ENCODE measurements at places on chromosomes 2 and 18.

GRCh38 chr2:199329466-199329865, 128.3 kb downstream of the SATB2 start:
- DNase-seq = no peak

DNA sequence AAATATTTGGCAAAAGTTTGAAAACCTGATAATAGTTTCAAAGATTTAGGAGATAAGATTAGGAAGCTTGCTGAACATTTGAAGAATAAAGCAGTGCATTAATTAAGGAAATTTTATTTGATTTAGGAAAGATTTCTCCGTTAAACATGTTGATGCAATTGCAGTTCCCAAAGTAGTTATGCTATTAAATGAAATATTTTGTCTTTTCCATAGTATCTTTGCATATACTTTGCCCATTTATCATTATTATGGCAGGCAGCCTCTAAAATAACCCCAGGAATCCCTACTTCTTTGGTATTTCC, 136.5 kb downstream of the MREG start:
- no peak for DNase-seq

- no peak for DNase-seq
Observed at GRCh38 chr2:207258263-207258991, 92.7 kb upstream of the KLF7 start.

- no peak for DNase-seq
Observed at GRCh38 chr2:73730810-73731209, 6.3 kb downstream of the TPRKB start.

DNA sequence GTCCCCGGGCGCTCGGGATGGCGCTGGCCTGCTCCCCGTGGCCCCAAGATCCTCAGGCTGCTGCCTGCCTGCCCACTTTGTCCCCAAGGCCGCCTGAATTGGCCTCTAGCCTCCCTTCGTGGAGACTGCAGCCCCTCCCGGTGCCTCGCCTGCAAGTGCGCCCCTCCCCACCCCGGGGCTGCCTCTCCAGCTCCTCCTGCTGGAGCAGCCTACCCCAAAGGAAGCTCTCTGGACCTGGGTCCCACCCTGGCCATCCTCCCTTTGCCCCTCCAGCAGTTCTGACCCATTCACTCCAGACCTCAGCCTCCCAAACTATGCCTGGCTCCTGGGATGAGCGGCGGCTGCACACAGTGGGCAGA, 6.2 kb downstream of the ESPNL start:
- DNase-seq = no peak

GRCh38 chr2:181072486-181073235, 92.3 kb downstream of the UBE2E3 start:
- DNase-seq = no peak

DNA sequence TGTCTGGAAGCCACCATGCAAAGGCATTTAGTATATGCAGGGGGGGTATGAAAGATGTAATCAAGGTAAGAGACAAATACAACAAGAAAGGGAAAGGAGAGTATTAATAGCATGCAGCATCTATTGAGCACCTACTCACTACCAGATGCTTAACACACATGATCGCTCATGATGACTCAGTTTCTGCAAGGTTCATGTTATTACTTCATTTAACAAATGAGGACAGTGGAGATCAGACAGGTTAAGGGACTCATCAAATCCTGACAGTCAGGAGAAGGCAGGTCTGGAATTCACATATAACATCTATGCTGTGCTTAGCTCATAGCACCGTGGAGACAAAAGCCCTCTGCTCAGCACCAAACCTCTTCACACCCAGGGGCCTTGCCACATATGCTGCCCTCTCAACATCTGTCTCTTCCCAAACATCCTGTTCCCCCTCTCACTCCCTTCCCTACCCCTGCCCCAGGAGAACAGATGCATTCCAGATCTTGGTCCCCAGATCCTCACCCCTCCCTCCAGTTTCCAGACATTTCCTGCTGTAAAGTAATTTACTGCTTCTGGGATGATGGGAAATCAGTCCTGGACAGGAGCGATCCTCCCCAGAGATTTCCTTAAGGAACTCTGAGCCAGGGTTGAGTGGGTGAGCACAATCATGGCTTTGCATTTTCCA, 155.3 kb downstream of the ANTXR1 start:
- DNase-seq = no peak

GRCh38 chr2:230774348-230774951, 61.8 kb downstream of the CAB39 start:
- no peak for DNase-seq

- no peak for DNase-seq
Observed at GRCh38 chr2:4134551-4135550, 431.5 kb downstream of the DCDC2C start.

DNA sequence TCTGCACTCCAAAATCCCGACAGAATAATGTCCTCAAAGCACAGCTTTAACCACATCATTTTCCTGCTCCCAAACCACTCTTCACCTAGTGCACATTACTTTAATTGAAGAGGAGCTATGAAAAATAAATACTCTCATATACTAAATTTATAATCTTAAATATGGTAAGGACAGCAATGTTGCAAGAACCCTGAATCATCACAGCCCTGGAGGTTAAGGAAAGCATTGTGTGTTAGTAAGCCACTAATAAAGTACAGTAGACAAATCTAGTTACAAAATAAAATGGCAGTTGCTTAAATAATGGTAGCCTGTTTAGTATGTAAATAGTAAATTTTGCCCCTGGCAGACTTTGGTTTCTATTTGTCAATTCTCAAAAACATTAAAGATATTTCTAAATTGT, 27.0 kb upstream of the CCDC178 start:
- no peak for DNase-seq

DNA sequence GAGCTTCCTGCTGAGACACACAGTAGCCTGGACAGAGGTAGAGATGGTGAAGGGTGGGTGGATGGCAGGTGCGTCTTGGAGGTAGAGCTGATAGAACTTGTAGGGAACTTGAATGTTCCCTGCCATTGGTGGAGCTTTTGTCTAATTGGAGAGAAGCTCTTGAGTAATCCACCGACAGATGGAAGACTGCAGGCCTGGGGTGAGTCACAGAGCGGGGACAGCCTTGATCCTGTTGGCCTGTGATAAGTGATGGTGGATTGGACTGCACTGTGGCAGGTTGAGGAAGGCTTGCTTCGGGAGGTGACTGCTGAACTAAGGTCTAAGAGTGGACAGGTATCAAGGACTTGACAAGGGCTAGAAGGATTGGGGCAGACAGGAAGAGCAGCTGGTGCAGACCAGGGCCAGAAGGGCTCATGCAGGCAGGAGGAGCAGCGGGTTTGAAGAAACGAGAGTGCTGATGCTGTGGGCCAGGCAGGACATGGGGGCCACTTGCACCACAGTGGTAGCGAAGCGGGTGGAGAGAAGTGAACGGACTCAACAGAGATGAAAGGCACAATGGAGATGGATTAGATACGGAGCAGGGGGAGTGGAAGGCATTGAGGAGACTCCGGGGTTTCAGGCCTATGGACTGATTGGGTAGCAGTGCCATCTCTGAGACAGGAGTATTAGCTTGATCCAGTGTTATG, 16.3 kb downstream of the CABLES1 start:
- no peak for DNase-seq

DNA sequence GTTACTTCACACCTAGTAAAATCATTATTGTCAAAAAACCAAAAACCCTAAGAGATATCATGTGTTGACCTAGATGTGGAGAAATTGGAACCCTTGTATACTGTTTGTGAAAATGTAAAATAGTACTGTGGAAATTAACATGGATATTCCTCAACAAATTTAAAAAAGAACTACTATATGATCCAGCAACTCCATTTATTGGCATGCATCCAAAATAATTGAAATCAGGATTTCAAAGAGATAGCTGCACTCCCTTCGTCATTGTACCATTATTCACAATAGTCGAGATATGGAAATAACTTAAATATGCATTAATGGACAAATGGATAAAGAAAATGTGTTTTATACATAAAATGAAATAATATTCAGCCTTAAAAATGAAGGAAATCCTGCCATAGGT, 105.3 kb upstream of the ZC3H15 start:
- no peak for DNase-seq

DNA sequence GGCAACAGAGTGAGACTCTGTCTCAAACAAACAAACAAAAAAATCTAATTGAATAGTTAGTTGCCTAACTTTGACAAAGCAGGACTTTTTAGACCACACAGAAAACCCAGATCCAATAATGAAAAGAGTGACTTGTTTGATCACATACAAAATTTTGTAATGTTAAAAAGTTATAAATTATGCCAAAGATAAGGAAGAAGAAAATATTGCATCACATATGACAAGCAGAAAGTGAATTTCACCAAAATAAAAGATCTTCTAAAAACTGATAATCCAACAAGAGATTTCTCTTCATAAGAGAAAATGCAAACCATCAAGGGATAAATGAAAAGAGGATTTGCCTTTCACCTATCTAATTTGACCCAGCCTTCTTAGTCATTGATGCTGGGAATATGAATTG, 2.8 kb upstream of the RMP24 start:
- DNase-seq = no peak

- DNase-seq = no peak
Observed at GRCh38 chr2:222606306-222606705, 49.6 kb downstream of the FARSB start.

- DNase-seq = no peak
Observed at GRCh38 chr18:55265984-55266383, 306.7 kb upstream of the CCDC68 start.

GRCh38 chr2:127909019-127909418, 23.3 kb upstream of the AMMECR1L start:
- DNase-seq = no peak

- DNase-seq = no peak
Observed at GRCh38 chr2:138137949-138138348, 173.7 kb downstream of the HNMT start.

DNA sequence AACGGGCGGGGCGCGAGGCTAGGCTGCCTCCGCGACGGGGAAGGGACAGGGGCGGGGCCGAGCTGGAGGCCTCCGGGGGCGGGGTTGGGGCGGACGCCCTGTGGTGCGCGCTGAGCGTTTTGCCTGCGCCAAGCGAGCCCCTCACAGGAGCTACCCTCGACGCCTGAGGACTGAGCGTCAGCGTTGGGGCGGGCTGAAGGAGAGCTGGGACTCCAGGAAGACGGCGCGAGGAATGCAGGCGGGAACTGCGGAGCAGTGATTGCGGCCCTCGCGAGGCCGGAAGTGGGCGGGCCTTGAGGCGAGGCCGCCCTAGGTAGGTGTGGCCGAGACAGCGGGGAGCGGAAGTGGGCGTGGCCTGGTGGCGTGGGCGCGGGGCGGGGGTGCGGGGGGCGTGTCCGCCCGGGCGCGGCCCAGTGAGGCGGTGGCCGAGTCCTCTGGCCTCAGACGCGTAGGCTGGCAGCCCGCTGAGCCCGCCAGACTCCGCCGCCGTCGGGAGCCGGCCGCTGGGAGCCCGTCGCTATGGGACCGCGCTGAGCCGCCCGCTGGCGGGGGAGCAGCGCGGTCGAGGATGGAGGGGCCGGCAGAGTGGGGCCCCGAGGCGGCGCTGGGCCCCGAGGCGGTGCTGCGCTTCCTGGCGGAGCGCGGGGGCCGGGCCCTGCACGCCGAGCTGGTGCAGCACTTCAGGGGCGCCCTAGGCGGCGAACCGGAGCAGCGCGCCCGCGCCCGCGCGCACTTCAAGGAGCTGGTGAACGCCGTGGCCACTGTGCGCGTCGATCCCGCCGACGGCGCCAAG, at the start of the genes SEPTIN10 and SOWAHC:
Gene SEPTIN10 (minus strand): TSS at position 45 of the 793 bp plus-strand sequence. CDS start 139 bp downstream, outside the sequence.
Gene SOWAHC (plus strand): TSS at position 443 of the 793 bp plus-strand sequence. CDS start 126 bp downstream, at position 569.
- peak; percentile 56 for DNase-seq

DNA sequence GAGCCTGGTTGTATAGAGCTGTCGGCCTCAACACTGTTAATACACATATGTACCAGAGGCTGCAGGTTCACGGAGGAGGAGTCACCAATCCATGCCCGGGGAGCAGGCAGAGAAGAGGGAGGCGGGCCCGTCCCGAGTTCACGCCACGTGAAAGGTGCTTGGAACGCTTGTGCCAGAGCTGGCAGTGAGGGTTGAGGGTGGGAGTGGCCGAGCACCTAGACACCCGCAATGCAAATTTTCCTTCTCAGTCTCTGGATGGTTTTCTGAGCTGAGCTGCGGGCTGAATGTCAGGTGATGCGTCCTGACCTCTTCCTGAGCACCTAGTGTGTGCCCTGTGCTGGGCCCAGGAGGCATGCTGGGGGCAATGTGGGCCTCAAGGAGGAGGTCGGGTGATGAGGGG, 52.2 kb downstream of the ODC1 start:
- DNase-seq = no peak

DNA sequence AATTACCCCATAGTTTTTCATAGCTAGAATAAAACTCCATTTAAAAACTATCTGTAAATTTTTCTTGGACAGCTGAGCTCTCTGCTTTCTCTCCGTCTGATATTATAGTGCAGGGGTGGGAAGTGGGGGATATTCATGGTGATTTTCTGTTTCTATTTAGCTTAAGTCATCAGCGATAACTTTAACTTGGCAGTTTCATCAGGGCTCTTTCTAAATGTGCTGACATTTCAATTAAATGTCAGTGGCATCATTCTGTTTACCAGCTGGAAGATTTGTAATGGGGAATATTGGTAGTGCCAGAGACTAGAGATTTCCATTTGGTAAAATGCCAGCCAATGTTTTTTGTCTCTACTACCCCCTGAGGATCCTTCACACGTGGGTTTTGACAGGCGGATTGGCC, 53.5 kb upstream of the CAPN13 start:
- no peak for DNase-seq

GRCh38 chr2:58756336-58756735, 515.2 kb upstream of the FANCL start:
- DNase-seq = no peak

- no peak for DNase-seq
Observed at GRCh38 chr2:172403402-172403801, 24.0 kb upstream of the ITGA6 start.

DNA sequence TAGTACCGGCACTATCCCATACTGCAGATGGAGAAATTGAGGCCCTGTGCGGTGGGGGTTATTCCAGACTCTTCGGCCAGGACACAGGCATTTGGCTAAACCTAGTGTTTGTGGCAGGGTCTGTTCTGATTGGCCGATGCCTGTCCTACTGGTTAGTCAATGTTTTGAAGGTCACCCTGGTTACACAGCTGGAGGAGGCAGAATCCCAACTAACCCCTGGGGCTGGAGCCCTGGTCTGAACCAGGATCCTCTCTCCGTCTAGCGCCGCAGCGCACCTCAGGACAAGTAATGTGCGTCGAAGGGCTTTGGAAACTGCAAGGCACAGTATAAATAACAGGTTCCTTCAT, 19.4 kb downstream of the TEX44 start:
- no peak for DNase-seq

GRCh38 chr18:36085195-36085594, 17.8 kb upstream of the RPRD1A start:
- DNase-seq = no peak

DNA sequence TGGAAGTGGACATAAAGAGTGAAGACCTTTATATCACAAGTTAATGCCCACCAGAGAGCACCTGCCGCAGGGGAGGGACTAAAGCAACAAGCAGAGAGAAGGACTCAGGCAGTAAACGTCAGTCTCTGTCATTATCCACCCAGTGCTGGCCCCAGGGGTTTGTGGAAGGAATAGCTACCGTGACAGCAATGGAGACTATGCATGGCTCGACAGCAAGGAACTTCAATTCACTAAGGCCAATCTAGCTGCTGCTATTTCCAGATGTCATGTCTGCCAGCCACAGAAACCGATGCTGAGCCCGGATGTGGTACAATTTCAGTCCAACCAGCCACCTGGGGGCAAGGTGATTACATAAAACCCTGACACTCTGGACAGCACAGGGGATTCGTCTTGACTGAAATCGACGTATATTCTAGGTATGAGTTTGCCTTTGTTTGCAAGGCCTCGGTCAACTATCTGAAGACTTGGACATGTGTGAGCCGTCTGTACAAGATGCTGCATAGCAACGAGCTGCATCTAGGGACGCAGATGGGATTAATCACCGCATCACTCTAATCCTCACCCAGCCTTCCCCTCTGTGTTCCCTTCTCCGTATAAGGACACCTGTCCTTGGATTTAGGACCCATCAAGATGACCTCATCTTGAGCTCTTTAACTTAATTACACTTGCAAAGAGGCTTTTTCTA, 154.1 kb upstream of the SH3BP4 start:
- no peak for DNase-seq
